CD4-positive, alpha-beta T cell treated with Interleukin-17A for 1 hour (primary cell): ENCODE measurements at places on chromosomes 5 and 9.
A peak's percentile ranks its signal among the peaks of the same experiment; 100 is the strongest.

DNA sequence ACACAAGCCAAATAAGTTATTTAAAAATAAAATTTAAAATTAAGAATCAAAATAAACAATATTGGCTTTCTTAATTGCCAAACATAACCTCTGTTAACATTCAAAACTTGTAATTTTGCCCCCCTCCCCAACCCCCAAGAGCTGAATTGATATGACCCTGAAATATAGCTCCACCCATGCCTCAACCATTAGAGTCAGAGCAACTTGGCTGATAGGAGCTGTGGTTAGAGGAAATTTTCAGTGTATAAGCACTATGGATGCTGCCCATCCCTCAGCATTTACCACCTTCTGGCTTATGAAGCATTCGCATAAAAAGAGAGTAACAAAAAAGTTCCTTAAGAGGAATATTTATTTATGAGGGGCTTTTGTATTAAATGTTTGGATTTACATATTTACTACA lies 6.1 kb downstream of the POC5 start:
- no peak for DNase-seq

GRCh38 chr9:132677976-132678375 lies 7.7 kb downstream of the GTF3C4 start:
- DNase-seq: no peak

GRCh38 chr5:142390334-142390733 lies 65.5 kb upstream of the SPRY4 start:
- DNase-seq: no peak

- DNase-seq: no peak
Measured at GRCh38 chr5:142233083-142234032, 91.5 kb downstream of the SPRY4 start.

DNA sequence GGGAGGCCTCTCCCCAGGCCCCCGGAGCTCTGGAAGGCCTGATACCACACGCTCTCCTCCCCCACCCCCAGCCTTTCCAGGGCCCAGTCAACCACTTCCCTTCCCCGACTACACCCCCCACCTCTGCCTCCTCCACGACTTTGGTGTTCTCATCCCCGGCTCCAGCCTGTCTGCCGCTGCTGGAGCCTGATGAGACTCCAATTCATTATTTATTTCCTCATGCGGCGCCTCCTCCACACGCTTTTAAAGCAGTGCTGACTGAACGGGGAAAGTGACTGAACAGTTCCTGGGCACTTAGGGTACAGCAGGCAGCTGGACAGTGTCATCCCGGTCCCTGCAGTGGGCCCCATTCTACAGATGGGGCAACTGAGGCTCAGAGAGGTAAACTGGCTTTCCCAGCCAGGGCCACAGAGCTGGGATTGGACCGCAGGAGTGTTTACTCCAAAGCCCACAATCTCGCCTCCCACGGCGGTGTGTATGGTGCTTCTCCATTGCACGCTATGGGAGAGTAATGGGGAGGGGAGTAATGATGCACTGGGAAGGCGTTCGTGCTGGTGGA lies 15.9 kb upstream of the RPL26L1 start:
- DNase-seq: no peak

DNA sequence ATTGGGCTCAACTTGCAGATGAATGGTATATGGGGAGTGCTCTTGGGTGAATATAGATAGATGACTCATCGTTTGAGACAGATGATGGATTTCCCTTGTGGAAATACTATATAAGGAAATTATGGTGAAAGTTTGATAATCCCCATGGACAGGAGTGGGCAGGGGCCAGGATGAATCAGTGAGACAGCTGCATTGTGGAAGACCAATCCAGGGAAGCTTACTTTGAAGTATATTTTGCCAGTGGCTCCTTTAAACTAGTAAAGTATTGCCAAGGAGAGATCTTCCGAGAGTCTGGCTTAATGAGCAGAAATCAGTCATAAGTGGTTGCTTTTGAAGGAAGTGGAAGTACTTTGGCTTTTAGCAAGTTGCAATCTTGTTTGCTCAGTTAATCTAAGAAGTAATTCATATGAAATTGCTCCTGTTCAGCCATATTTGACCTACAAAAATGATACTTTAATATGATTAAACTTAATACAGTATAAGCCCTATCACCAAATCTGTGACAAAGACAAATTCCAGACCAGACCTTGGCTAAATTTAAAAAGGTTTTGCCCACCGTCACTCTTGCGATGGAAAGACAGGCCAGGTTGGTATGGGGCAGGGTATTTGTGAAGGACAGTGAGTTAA lies 9.3 kb upstream of the TNC start:
- DNase-seq: no peak

GRCh38 chr9:90974643-90975245 lies 173.1 kb downstream of the SYK start:
- no peak for DNase-seq

DNA sequence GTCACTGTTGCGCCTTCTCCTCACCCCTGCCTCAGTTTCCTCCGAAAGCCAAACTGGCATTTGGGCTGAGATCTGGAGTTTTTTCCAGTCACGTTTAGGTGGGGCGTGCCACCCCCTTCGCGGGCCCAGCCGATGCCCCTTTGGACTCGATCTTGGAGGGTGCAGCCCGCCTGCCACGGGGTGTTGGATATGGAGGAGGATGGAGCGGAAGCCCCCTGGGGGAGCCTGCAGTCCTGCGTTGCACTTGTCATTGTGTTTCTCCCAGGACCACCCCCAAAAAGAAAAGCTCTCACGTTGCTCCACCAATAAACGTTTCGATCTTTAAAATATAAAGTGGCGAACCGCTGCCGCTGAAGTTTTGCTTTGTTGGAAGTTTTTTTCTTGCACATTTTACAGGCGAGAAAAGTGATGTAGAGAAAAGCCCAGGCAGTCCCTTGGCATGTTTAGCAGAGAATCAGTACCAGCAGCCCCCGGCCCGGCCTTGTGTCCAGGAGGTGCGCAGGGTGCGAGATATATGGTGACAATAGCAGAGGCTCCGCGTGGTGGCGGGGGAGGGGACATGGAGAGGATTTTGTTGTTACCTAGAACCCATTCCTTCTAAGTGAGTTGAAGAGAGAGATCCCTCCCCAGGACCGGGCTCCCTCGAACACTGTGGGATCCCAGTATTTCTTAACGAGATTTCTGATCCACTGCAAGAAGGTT lies 681 bp downstream of the F2R start:
- DNase-seq: no peak

- DNase-seq: no peak
Measured at GRCh38 chr5:38297830-38298608, 39.7 kb downstream of the EGFLAM start.

- no peak for DNase-seq
Measured at GRCh38 chr9:112382501-112383364, 2.8 kb downstream of the HSDL2 start.

- no peak for DNase-seq
Measured at GRCh38 chr9:113311961-113312360, 8.8 kb upstream of the RNF183 start.

DNA sequence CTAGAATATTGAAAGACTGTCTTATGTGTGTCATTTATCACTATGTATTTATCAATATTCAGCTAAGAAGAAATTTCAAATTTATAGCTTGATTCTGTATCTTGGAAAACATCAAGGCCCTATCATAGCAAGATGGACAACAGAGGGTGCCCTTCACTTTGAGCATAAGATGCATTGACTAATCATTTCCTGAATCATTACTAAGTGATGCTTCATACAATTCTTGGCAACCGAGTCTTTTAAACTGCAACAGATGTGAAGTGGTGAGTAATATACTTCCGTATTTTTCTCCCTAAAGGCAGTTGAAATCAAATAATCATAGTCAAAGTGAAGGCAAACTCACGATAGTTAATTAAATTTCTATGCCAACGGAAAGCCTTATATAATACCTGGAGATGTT lies 318.6 kb upstream of the RGMB start:
- no peak for DNase-seq

DNA sequence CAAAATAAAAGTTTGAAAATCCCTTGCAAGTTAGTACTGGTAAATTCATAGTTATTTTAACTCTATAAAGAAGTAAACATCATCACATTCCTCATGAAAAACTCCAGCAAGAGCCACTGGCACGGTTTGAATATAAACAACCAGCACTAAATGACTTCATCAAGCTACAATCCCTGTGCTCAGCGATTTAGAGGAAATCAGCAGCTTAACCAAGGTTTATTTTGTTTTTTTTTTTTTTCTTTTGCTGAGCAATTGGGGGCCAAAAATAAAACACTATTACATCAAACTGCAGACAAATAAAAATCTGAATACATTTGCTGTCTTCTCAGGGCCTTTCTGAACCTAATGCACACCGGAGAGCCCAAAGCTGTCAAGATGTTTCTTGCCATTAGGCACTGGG lies 106.2 kb upstream of the SLC24A2 start:
- no peak for DNase-seq

DNA sequence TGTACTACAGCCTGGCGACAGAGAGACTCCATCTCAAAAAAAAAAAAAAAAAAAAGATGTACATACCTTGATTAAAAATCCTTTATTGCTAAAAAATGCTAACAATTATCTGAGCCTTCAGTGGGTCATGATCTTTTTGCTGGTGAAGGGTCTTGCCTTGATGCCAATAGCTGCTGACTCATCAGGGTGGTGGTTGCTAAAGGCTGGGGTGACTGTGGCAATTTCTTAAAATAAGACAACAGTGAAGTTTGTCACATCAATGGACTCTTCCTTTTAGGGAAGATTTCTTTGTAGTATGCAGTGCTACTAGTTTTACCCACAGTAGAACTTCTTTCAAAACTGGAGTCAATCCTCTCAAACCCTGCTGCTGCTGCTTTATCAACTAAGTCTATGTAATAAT lies 33.9 kb upstream of the OTULINL start:
- DNase-seq: no peak

- DNase-seq: no peak
Measured at GRCh38 chr5:109743770-109744212, 54.1 kb downstream of the MAN2A1 start.

DNA sequence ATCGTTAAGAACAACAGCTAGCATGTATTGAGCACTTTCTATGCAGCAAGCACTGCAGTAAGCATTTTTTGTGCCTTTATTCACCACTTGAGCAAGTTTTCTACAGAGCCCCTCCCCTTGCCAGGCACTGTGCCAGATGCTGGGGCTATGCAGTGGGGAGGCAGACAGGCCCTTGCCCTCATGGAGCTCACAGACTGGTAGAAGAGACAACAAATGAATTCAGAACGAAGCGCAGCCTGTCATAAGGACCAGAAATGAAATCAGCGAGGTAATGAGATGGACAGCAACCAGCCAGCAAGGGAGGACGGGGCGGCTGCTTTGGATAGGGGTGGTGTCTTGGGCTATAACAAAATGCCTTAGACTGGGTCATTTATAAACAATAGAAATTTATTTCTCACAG lies 68.8 kb downstream of the C9orf50 start:
- no peak for DNase-seq

- DNase-seq: no peak
Measured at GRCh38 chr5:43207601-43208000, 15.6 kb downstream of the NIM1K start.

- DNase-seq: peak; percentile 55
Measured at GRCh38 chr5:129771058-129771838, 23.4 kb downstream of the MINAR2 start.

DNA sequence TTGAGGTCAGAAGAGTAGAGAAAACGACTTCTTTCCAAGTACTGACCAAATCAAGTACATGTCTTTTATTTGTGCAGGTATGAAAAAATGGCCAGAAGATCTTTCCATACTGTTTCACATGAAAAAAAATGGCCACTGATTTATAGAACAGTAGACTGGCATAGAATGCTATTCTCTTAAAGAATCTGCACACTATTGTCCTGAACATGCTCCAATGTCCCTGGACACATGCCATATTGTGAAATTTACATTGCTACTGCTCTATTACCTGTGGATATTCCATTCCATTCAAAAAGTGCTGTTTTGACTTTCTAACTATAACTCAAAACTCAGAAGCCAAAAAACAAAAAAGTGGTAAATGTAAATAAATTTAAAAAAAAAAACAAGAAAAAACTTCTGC lies 60.6 kb downstream of the FBXL17 start:
- no peak for DNase-seq

DNA sequence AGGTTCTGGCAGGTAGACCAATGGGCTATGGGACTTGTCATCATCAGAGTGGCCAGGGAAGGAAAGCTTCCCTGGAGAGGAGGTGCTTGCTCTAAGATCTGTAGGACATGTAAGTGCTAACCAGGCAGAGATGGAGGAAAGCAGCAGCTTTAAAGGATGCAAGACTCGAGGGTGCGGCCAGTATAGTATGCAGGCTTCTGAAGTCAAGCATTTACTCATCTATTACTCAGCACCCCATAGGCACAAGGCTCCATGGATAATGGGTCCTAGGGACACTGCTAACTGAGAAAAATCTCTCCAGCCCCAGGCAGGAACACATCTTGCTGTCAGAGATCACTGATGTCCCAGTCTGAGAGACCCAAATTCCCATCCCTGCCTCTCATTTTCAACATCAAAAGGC lies 49.7 kb downstream of the WWC1 start:
- no peak for DNase-seq

- DNase-seq: no peak
Measured at GRCh38 chr5:79890930-79891249, 100.2 kb downstream of the MTX3 start.

GRCh38 chr9:82764061-82764668 lies 298.8 kb downstream of the RASEF start:
- no peak for DNase-seq

DNA sequence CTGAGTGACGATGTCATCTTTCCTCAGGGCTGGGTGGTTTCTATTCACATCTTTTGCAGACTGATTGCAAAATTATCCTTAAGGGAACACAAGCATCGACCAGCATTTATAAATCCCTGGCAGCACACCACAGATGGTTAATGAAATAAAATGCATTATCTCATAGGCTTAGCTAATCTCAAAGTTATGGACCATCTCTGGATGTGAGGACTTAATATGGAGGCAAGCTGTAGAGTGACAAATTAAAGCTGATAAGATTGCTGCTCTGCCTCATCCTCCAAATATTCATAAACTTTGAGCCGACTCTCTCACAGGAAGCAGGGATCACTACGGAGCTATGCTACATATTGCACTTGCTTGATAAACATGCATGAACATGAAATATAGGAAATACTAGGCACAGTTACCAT lies 663.2 kb upstream of the RGMB start:
- no peak for DNase-seq

DNA sequence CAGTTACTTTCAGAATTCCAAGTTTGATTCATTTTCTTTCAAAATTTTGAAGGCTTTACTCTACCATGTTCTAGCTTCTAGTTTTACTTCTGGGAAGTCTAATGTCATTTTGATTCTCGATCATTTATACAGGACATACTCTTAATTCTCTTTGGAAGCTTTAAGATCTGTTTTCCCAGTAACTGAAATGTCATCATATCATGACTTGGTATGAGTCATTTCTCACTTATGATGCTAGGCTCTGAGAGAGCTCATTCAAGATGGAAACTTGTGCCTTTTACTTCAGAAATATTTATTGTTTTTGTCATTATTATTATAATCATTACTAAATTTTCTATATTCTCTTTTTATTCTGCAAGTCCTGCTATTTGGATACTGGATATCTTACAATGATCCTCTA lies 222.3 kb downstream of the PARP8 start:
- DNase-seq: no peak

DNA sequence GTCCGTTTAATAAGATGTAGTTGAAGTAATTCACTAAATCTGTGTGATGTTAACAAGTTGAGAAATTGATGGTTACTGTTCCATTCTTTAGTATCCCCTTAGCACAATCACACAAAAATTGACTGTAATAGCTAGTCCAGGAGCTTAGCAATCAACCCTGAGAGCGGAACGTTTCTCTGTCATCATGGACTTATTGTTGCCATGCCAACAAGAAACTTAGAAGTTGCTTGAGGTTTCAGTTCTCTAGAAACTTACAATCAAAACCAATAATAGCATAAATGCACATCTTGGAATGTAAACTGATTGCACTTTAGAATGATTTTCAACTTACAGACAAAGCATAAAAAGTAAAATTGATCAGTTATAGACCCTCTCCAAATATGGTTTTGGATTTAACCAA lies 125.4 kb upstream of the ANKH start:
- DNase-seq: peak; percentile 37
